ENCODE measurements at places on chromosomes 5 and 9. TPM values are rescaled to one million over a fixed set of nuclear protein-coding genes. Genes with fewer than 3 reads are reported as not detected.

Gene CDH12
- not detected for total RNA-seq

Gene TRPM3
- total RNA-seq, result 11.4 TPM

Gene IL31RA
- 0.44 TPM for total RNA-seq

Gene SPATA31D4
- total RNA-seq, result not detected

DNA sequence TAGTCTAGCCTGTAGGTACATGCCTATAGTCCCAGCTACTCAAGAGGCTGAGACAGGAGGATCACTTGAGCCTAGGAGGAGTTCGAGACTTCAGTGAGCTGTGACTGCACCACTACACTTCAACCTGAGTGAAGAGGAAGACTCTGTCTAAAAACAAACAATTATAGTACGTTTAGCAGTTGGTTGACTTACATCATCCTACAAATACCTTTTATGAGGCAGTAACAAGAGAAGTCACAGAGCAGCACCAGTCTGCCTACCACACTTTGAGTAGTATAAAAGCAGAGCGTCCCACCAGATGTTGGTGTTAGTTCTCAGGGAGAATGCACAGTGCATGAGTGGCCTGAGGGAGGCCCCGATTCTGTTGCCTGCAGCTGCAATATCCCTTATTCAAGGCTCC lies 16.1 kb downstream of the ZFR start:
- DNase-seq, result no peak
- no peak overlapping the region for H3K27ac ChIP-seq
- H3K4me1 ChIP-seq, result no peaks in the 10 kb centered on the region
- no peaks in the 10 kb centered on the region for H3K36me3 ChIP-seq
- H3K4me3 ChIP-seq, result no peak overlapping the region

GRCh38 chr5:146229222-146229621 lies 25.8 kb downstream of the RBM27 start:
- H3K27me3 ChIP-seq, result no peaks in the 10 kb centered on the region
- no peak for DNase-seq
- no peak overlapping the region for H3K4me3 ChIP-seq
- H3K4me1 ChIP-seq, result no peaks in the 10 kb centered on the region

- no peaks in the 10 kb centered on the region for H3K4me1 ChIP-seq
- H3K36me3 ChIP-seq, result no peaks in the 10 kb centered on the region
- no peaks in the 10 kb centered on the region for H3K27me3 ChIP-seq
- DNase-seq, result no peak
- no peak overlapping the region for H3K4me3 ChIP-seq
- no peak overlapping the region for H3K27ac ChIP-seq
Measured at GRCh38 chr5:128477944-128478343, 60.1 kb downstream of the FBN2 start.

DNA sequence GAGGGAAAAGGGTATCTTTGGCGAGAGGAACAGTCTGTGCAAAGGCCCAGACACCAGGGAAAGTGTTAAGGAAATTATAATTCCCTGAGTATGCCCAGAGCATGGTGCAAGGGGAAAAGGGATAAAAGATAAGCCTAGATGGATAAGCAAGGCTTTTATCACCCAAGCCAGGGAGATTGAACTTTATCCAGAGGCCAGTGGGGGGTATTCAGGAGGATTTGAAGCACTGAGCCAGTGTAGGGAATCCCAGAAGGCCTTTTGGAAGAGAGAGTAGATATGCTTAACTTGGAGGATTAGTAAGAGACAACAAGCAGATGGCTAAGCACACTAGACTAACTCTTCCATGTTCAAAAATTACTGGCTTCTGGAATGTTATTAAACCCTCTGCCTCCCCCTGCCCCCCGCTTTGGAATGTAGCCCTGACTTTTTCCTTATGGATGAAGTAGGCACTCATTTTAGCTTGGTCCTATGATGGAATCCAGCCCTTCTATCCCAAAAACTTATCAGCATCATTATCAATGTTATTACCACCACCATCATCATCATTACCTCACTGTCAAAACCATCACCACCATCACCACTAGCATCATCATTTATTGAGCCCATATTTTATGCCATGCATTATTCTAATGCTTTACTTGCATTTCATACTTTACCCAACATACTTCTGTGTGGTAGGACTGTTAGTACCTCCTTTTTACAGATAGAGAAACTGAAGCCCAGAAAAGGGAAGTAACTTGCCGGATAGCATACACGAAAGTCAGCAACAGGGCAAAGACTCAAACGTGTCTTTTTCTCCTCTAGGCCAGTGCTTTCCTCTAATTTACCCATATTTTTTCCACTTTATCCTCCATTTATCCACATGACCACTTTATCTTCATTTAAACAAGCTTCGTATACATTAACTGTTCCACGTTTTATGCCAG lies 237.0 kb downstream of the PAPPA start:
- H3K4me1 ChIP-seq, result peaks cover 2% of the 10 kb centered on the region
- H3K4me3 ChIP-seq, result no peak overlapping the region
- DNase-seq, result no peak
- no peaks in the 10 kb centered on the region for H3K36me3 ChIP-seq

- peak; percentile 20 for DNase-seq
- no peaks in the 10 kb centered on the region for H3K4me1 ChIP-seq
- no peaks in the 10 kb centered on the region for H3K36me3 ChIP-seq
- H3K4me3 ChIP-seq, result no peak overlapping the region
- H3K27ac ChIP-seq, result no peak overlapping the region
Measured at GRCh38 chr5:2686321-2687124, 65.0 kb downstream of the IRX2 start.

GRCh38 chr5:125560476-125561225 lies 814.2 kb upstream of the ZNF608 start:
- no peak overlapping the region for H3K27ac ChIP-seq
- no peaks in the 10 kb centered on the region for H3K36me3 ChIP-seq
- no peaks in the 10 kb centered on the region for H3K27me3 ChIP-seq
- H3K4me3 ChIP-seq, result no peak overlapping the region

GRCh38 chr9:38342096-38342495 lies 50.4 kb upstream of the ALDH1B1 start:
- no peaks in the 10 kb centered on the region for H3K27me3 ChIP-seq
- H3K27ac ChIP-seq, result no peak overlapping the region
- no peaks in the 10 kb centered on the region for H3K36me3 ChIP-seq
- no peak for DNase-seq

DNA sequence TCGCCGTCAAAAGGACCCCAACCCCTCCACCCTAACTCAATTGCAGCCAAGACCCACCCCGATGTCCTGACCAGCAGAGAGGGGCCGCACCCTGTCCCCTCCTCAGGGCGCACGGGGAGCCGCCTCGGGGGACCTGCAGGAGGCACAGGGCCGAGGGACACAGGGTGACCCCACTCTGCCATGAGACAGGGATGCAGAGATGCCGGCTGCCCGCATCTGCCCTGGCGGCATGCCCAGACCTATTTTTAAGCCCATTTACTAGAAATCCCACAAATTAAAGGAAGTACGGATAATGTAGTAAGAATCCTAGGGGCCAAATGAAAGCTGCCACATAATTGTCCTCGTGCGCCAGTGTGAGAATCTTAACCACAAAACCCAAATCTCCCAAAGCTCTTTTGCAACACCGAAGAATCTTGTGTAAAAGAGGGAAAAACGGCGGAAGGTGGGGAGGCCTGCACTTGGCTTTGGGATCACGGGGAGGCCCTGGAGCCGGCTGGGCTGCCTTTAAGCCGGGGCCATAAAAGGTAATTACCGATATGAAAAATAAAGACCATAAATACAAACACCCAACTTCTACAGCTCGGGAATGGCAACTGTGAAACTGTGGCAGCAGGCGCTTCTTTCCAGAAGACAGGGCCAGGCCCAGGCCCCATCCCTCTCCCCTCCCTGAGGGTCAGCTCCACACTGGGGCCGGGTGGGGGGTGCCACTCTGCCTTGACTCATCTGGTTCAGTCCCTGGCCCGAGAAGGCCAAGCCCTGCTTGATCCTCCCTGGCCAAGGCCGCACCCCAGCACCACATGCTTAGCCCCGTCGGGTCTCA lies 35.0 kb downstream of the NACC2 start:
- H3K4me3 ChIP-seq, result no peak overlapping the region
- DNase-seq, result peak; percentile 68
- no peaks in the 10 kb centered on the region for H3K4me1 ChIP-seq
- no peaks in the 10 kb centered on the region for H3K36me3 ChIP-seq
- H3K27me3 ChIP-seq, result no peaks in the 10 kb centered on the region

DNA sequence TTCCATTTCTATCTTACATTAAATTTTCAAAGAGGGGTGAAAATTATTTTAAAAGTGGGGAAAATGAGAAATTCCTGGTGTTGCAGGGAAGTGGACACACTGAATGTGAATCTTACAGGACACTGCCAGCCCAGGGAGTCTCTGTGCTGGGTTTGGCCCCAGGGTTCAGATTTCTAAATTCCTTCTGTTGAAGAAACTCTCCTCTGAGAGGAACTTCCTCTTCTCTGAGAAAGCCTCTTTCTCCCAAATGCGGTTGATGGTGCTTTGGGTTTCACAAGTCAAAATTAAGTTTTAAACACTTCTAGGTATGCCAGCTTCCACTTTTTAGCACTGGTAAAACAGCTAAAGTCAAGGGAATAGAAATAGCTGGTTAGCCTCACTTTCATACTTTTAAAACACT lies 317.9 kb upstream of the ITGA1 start:
- no peak for DNase-seq
- H3K4me1 ChIP-seq, result no peaks in the 10 kb centered on the region
- H3K4me3 ChIP-seq, result no peak overlapping the region

DNA sequence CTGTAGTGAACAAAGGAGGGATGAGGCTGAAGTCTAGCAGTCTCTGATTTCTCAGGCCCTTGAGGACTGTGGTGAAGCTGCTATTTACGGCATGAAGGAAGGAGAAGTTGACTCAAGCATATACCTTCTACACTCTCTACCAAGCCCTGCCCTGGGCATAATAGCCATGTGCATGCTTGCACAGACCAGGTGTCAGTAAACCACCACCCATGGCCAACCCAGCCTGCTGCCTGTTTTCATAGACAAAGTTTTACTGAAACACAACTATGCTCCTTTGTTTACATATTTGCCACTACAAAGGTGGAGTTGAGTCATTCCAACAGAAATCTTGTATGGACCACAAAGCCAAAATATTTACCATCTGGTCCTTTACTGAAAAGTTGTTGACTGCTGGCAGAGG lies 126.9 kb downstream of the PAPPA start:
- no peaks in the 10 kb centered on the region for H3K36me3 ChIP-seq
- H3K27me3 ChIP-seq, result no peaks in the 10 kb centered on the region
- no peak overlapping the region for H3K27ac ChIP-seq

DNA sequence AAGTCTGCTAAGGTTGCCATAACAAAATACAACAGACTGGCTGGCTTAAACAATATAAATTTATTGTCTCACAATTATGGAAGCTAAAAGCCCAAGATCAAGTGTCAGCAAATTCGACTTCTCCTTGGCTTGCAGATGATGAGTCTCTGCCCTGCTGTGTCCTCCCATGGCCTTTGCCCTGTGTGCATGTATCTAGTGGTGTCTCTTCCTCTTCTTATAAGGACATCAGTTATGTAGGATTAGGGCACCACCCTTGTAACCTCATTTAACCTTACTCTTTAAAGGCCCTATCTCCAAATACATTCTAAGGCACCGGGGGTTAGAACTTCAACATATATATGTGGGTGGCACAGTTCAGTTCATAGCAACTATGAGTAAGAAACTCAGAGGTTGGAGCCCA lies 157.9 kb upstream of the RASA1 start:
- no peak for DNase-seq
- H3K27ac ChIP-seq, result no peak overlapping the region
- no peak overlapping the region for H3K4me3 ChIP-seq

DNA sequence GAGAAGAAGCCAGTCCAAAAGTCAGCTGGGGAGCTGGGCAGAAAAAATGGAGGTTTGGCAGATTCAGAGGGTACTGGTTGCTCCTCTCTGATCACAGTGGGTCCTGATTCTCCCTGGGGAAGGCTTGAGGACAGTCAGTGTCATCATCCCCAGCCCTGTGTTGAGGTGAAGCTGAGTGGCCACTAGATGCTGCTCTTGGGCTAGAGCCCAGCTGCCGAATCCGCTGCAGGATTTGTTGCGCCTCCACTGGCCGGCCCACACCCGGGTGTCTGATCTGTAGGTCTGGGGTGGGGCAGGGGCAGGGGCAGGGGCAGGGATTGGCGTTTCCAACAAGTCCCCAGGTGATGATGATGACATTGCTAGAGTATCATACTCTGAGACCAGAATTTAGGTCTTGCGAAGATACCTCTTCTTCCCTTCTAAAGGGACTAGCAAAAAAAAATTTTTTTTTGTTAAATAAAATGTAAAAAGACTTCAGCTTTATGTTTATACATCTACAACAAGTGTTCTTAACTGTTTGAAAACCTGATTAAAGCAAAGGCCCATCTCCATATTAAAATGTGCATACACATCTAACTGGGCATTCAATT lies 106.8 kb downstream of the PDE6A start:
- H3K4me3 ChIP-seq, result no peak overlapping the region
- no peak for DNase-seq
- H3K27ac ChIP-seq, result no peak overlapping the region

DNA sequence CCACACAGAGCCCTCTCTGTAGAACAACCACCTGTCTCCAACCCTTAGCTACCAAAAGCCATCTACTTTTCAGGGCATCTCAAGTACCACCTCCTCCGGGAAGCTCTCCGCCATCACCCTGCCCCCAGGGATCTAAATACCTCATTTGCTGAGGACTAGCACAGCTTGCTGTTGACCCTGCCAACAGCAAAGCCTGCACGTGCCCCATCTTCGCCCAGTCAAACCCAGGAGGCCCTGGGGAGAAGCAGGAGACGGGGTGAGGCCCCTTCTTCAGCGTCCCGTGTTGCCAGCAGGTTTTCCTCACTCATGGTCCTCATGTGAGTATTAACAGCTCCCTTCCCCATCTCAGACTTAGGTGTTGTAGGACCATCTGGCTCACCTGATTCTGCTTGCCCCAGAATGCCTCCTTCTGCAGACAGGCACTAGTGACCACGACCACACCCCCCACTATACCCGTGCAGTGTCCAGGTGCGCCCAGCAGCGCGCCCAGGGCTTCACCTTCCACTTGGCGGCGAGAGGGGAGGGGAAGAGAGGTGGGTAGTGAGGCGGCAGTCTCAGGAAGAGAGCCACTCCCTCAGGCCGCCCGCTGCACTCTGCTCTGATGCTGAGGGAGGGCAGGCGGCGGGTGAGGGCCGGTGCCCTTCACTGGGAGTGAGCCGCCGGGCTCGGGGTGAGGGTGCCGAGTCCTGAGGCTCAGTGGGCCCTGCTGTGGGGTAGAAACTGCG lies 11.1 kb downstream of the VAV2 start:
- peaks cover 22% of the 10 kb centered on the region for H3K4me1 ChIP-seq
- H3K27ac ChIP-seq, result no peak overlapping the region
- H3K36me3 ChIP-seq, result no peaks in the 10 kb centered on the region
- H3K4me3 ChIP-seq, result no peak overlapping the region

DNA sequence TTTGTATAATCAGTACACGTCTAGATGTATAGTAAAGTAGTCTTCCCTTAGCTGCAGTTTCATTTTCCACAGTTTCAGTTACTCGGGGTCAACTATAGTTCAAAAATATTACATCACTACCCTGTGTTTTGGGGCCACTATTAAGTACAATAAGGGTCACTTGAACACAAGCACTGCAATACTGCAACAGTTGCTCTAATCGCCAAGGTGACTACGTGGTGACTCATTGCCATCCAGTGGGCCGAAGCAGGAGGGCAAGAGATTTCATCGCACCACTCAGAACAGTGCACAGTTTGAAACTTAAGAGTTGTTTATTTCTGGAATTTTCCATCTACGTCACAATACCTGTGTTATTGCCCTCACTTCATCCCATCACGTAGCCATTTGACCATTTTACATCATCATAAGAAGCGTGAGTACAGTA lies at the start of gene ARL14EPL:
ARL14EPL (plus strand) TSS at position 379 of the 424 bp plus-strand sequence. CDS start 18,994 bp downstream, outside the sequence.
- no peak within 1 kb of the TSS for H3K27ac ChIP-seq
- no peak within 1 kb of the TSS for H3K4me3 ChIP-seq
- no peaks in the 10 kb centered on the region for H3K4me1 ChIP-seq
- no peak for DNase-seq
- H3K27me3 ChIP-seq, result no peaks in the 10 kb centered on the region
- H3K36me3 ChIP-seq, result no peaks in the 10 kb centered on the region

GRCh38 chr9:93567271-93567959 lies 9.0 kb upstream of the PHF2 start:
- peak overlapping the region; percentile 73 for H3K4me3 ChIP-seq
- no peak for DNase-seq
- no peaks in the 10 kb centered on the region for H3K4me1 ChIP-seq
